HCT116 (cell line): ENCODE measurements at places on chromosomes 16 and 17.

GRCh38 chr16:78444-79150, 572 bp downstream of the MPG start:
- DNase-seq, result no peak

- DNase-seq, result no peak
These were observed 299.5 kb downstream of the MAF start for GRCh38 chr16:79301051-79301450.

DNA sequence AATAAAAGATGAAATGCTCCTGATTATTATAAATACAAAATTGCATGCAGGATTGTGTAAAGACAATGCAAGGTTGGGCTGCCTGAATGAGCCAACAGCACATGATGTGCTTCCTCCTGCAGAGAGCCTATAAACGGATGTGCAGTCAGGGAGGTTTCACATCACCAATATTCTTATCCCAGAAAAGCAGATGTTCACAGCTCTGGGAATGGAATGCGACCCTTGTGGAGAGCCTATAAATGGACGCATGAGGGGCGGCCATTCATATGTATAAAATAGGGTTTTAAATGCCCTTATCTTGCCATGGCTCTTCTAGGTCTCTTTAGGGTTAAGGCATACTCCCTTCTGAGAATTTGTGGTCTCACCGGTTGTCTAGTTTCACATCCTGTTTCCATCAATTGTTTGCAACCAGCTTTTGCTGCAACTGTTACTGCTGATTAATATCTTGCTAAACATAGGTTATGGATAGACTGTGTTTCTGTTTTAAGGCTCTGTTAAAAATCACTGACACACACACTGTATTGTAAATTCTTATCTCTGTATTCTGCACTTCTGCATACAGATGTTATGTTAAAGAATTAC, 31.9 kb downstream of the SLFN11 start:
- DNase-seq, result no peak

- DNase-seq, result no peak
These were observed 9.2 kb upstream of the PRM1 start for GRCh38 chr16:11290102-11290893.

DNA sequence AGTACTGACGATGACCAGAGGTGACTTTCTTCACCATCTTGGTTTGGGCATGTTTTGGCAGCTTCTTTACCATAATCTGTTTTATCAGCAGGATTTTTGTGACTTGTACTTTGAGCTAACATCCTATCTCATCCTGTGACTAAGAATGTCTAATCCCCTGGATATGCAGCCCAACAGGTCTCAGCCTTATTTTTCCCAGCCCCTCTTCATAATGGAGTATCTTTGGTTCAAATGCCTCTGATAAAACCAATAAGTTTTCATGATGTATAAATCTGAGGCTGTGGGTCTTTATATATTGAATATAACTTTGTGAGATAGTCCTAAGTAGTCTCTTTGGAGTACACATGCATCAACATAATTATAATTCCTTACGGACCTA, 186.9 kb upstream of the WSB1 start:
- no peak for DNase-seq

DNA sequence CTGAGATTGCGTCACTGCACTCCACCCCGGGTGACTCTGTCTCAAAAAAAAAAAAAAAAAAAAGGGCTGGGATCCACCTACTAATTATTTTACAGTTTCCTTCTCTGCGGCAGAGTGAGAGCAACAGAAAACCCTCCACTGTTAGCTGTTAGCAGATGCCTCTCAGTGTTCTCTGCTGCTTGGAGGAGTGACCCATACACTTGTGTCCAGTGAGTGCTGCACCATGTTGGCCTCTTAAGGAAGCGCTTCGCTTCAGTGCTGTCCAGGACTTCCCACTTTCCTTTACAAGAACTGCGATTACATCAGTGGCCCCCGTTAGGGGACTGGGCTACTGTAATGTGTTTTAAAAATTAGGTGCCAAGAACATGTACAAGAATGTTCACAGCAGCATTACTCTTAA, 18.4 kb upstream of the CLEC18B start:
- no peak for DNase-seq

- DNase-seq, result no peak
These were observed 157.4 kb downstream of the WWOX start for GRCh38 chr16:78256686-78257375.

DNA sequence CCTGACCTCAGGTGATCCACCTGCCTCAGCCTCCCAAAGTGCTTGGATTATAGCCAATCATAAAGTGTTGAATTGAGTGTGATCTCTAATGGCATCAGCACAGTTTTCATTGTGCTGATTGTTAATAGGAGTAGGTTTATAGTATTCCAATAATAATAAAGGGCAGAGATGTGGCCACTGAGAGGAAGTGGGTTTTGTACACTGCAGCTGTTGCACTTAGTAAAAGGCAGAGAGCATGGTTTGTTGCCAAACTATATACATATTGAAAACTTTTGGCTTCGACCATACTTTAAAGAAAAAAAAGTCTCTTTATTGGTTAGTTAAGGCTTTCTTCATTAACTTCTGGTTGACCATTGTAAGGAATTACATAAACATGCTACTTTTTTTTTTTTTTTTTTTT, 185.9 kb downstream of the CDK5R1 start:
- no peak for DNase-seq

DNA sequence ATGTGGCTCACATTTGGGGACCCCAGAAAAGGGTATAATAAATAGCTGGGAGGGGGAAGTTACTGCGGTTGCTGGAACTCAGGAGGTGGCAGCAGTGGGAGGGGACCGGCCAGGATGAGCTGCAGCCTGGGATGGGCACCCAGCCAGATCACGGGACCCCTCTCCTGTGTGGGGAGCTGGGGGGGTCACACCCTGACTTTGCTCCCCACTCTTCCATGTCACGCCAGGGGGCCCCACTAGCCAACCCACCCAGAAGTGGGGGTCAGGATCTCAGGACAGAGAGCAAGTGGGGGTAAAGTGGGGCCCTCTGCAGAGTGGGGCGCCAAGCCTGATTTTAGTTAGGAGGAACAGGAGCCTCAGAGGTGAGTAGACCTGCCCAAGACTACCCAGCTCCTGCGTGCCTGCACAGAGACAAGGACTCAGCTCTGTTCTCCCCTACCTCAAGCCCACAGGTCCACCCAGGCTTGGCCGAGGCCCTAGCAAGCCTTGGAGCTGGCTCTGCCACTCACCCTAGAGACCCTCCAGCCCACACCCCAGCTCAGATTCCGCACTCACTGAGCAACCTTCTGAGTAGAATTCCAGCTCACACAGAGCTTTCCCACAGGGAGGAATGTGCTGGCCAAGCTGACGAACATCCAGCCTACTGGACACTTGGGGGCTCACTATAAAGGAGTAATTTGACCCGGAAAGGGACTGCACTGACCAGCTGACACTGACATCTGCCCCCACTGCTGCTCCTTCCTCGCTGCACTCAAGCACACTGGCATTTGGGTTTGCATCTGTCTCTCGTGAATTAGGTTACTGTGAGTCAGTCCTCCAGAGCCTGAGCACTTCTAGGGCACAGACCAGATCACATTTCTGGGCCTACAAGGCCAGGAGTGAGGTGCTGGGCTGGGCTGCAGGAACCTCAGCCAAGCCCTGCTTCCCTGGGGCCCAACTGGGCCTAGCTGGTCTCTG, 310.1 kb downstream of the C16orf95 start:
- no peak for DNase-seq

- DNase-seq, result no peak
These were observed 22.6 kb downstream of the CACNG4 start for GRCh38 chr17:66987059-66987616.

DNA sequence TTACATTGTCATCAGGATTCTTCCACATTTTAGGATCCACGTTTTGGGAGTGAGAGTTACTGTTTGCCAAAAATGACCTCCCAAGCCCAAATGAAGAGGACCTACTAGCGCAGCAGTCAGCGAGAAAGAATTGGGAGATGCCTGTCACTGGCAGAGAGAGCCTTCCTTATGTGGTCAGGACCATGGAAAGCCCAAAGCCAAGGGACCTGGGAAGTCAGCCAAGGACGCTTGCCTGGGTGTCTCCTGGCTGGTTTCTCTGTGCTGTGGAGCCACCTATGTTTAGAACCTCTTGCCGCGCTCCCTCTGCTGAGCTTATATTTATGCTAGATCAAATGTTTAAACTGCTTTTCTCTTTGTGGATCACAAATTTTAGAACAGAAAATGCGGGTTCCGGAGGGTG, 24.9 kb upstream of the RHBDL3 start:
- no peak for DNase-seq

- DNase-seq, result no peak
These were observed 7.8 kb upstream of the CCL15 start for GRCh38 chr17:36008998-36009665.

DNA sequence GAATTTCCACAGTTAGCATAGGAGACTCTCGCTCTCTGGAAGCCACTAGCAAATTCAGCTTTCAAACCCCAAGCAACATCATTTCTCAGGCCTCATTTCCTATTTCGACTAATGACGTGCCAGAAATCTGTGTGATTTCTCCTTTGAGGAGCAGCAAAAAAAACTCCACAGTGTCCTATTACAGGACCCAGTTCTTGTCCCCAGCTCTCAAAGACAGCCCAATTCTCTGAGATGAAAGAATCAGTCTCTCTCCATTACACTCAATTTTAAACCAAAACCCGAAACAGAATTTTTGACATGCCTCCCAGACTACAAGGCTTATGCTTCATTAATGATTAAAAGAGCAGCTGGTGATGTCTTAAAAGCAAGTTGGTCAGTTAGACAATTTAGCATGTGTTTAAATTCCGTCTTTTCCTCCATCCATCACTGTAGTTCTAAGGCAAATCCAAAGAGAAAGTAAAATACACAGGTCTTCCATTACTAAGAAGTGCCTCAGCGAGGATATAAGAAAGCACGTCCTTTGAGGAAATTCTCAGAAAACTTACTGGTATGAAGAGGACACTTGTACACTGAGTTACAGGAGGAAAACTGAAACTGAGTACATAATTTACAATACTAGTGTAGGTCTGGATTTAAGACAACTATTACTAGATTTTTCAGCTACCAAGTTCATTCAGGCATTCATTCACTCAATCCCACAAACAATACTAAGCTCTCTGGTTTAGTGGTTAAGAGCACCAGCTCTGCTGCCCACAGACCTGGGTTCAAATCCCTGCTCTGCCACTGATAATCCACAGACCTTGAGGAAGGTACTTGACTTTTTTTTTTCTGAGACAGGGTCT, 12.5 kb downstream of the TOM1L2 start:
- no peak for DNase-seq

GRCh38 chr16:2054543-2055245, 6.9 kb downstream of the TSC2 start:
- no peak for DNase-seq

GRCh38 chr16:52316241-52316640, 230.7 kb downstream of the TOX3 start:
- DNase-seq, result no peak

- DNase-seq, result no peak
These were observed 108.0 kb upstream of the HSBP1 start for GRCh38 chr16:83699817-83700216.

- no peak for DNase-seq
These were observed 3.6 kb downstream of the ZNF48 start for GRCh38 chr16:30398661-30399434.

DNA sequence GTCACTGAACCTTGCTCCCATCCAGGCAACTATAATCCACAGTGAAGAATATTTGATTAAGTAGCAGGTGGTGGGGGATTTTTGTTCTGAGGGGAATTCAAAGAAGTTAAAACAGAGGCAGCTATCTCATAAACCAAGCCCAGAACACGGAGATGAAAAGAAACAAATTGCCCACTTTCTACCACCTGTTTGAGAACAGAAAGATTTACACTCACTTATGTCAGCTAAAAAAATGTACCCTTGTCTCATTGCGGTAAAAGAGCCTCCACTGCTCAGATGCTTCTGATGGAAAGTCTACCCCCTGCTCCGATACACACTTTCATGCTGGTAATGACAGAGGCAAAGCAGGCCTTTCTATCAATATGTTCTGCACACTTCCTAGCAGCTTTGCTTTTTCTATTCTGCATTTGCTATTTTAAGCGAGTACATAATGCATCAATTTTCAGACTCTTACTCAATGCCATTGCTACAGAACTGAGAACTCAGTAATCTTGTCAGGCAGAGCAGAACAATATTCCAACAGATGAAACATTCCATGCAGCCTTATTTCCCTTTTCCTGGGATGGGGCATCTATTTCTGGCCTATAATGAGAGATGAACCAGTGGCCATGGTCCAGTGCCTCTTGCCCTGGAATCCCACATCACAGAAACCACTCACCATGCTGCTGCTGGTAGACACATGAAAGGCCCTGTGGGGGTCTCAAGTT, 29.0 kb downstream of the CDK5R1 start:
- no peak for DNase-seq

GRCh38 chr17:79530361-79531105, 80.3 kb downstream of the RBFOX3 start:
- DNase-seq, result no peak

DNA sequence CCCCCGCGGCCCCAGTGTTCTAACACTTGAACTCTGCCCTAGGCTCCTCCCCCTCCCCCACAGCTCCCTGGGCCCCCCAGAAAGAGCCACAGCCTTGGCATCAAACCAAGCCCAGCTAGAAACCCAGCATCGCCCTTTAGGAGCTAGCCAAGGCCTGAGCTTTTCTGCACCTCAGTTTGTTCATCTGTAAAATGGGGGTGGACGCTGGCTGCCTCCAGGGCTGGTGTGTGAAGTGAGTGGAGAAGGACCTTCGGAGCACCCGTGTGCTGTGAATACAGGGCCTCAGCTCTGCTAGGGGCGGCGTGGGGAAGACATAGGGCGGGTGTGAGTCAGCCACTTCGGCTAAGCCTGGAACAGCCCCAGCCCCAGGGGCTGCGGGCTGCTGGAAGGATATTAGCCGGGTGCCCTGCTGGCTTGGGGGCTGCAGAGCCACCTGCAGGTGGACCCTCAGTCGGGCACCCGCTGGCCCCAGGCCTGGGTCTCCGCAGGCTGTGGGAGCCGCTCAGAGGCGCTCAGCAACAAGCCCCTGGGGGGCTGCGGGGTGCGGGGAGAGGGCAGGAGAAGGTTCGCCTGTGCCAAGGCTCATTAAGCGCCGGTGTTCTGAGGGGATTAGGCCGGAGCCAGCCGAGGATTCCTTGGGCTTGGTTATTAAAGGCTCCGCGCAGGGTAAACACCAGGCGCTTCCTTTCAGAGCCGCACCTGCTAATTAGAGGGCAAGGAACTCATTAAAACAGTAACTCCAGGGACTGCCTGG, 217.0 kb upstream of the CIBAR2 start:
- DNase-seq, result peak; percentile 28

DNA sequence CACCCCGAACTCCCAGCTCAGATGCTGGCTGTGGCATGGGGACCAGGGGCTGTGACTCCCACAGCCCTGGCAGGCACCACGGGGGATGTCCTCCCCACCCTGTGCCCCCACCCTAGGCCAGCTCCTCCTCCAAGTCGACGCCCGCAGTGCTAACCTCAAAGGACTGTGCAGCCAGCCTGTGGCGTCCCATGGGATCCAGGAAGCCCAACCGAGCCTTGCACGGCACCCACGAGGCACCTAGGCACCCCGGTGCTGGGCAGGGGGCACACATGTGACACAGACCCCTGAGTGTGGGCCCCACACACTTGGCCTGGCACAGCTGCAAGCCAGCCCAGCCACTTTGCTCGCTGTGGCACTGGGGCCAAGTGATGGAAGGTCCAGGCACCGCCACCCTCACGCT, 3.9 kb downstream of the GCGR start:
- DNase-seq, result no peak
